HS-5 (cell line): ENCODE measurements at places on chromosomes 6 and 20.

GRCh38 chr6:27893059-27893835, 18.9 kb downstream of the OR2B2 start:
- DNase-seq, result peak; percentile 96

DNA sequence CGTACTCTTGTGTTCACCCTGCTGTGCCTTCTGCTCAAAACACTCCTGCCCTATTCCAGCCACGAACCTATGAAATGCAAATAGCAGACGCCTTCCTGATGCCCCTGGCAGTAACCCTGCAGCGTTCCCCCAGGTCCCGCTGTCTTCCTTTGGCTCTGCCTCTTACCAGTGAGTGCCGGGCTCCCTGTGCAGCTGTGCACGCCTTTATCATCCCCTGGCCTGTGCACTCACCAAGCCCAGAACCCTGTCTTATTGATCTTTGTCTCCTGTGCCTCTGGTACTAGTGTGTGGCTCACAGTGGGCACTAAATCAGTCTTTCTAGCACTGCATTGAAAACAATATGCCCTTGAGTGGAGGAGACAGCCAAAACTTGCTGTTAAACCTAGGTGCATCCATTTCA, 19.7 kb downstream of the ZDHHC14 start:
- DNase-seq, result no peak

DNA sequence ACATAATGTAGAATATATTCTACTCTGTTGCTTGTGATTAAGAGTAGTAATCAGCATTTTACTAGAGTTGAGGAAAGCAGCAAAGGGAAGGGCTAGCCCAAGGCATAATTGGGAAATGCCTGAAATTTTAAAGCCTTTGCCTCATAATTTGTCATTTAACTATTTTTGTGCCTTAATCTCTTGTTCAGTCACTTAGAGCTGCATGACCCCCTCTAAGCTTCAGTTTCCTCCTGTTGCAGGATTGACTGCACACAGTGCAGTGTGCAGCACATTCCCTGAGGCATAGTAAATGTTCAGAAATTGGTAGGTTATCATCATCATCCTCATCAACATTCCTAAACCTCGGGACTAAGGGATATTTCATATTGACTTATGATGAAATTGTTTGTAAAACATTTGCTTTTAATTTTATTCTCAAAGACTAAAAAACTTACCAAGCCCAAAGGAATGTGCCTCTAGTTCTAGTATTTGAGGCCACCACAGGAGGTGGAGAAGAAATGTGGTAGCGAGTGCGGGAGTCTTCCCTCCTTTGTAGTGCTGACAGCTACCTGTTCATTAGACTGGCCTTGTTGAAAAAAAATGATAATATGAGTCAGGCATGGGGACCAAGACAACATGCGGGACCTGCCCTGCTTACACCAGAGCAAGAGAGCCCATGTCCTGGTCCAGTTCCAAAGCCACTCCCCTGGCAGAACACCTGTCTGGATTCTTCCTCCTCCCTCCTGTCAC, 14.8 kb upstream of the TENT5A start:
- DNase-seq, result peak; percentile 64

DNA sequence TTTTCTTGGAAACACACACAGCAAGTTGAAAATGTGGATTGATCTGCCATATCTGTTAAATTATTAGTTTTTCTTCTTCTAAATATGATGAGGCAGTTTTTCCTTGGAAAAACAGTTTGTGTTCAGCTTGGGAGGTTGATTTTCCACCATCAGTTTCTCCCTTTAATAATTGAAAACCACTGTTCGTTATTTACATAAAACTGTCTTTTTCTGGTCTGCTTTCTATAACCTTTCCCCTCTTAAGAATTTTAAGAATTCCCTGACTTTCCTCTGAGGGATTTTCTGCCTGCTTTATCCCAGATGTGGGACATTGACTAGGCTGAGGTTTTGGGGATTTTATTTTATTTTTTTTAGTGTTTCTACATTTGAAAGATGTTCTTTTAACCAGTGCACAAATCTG, 27.2 kb downstream of the DSE start:
- DNase-seq, result no peak

DNA sequence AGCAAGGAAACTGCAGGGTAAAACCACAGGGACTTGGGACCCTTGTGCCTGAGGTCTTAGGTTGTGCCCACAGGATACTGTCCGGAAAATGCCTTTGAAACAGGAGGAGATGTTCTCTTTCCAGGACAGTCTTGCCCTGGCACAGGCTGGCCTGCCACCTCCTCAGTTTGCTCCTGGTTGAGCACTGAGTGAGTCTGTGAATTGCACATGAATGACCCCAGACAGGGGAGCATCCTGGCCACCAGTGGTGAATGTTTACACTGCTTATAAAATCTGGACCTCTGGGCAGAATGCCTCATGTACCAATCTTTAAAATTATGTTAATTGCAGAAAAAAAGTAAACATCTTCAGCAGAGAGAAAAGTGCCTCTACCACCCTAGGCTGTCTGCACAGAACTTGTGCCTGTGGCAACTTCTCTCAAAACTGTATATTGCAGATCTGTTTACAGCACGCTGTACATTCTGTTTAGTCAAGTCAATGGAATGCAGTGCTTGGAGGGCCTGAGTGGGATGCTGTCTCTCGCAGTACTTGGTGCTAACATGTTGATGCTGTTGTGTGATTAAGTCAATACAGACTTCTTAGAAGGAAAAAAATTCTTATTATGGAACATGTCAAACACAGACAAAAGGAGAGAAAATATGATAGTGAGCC, 242.1 kb downstream of the SOD2 start:
- peak; percentile 24 for DNase-seq

DNA sequence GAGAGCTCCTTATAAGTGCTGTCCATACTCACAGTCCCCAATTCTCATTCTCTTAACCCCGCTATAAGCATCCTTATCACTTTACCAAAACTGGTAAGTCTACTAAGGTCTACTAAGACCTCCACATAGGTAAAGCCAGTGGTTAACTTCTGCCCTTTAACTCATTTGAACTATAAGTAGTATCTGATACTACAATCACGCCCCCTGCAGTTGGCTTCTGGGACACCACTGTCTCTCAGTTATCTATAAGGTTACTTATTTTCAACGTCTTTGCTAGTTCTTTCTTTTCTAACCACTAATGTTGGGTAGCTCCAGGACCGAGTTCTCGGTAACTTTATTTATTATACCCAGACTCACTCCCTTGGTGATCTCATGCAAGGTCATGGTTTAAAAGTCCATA, 142.6 kb downstream of the ARHGAP18 start:
- DNase-seq, result no peak

- no peak for DNase-seq
These were observed 125.6 kb upstream of the MAFB start for GRCh38 chr20:40814631-40814960.
